ENCODE measurements at places on chromosomes 12 and 14.
A peak's percentile ranks its signal among the peaks of the same experiment; 100 is the strongest.

DNA sequence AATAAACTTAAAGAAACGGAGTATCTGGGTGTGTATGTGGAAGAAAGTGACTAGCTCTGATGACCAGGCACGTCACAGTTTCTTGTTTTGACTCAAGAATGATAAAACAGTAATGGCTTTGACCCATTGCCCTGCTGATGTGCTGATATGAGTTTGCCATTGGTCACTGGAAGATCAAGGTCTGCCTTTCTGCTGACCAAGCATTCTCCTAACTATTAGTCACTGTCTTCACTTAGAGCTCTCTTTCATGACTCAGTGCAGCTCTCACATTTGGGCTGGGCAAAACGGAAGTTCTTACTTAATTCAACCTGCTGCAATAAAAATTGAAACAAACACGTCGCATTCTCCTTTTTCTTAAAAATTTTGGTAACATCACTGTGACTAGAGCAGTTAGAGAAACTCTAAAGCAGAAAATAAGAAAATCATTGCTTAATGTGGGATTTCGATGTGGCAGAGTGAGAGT is 366.7 kb downstream of the BTG1 start:
- peak; percentile 30 for DNase-seq

GRCh38 chr12:101491329-101491728 is 16.2 kb downstream of the SPIC start:
- no peak for DNase-seq

DNA sequence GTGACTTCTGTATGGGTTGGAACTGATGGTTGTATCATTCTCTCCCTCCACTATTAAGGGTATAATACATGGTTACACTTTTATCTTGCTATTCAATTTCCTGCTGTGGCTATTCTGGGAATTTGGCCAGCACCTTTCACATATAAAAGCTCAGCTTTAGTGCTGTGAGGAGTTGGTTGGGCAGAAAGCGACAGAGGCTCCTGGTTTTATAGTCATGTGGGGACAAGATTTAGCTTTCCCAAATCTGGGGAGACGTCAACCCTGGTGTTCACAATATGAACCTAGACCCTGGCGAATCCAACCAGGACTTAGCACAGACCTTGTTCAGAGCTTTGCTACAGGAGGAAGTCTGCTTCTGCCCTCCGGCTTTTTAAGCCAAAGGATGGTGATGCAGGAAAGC is 36.5 kb downstream of the FOS start:
- no peak for DNase-seq

GRCh38 chr14:25908277-25909044 is 689.4 kb downstream of the NOVA1 start:
- DNase-seq = no peak

DNA sequence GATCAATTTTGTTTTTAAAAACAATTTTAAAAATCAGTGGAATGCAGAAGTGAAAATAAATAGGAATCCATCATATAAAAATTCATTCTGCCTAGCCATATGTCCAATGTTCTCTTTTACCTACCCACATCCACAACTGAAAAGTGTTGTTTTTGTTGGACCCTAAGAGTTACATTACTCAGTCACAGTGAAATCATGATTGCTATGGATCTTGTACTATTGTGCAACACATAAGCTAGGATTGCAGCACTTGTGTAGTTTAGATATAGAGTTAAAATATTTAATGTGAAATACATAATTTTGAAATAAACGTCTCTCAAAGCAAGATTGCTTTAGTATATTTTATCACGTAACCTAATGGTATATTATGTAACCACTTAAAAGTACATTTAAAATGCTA is 213.3 kb upstream of the CLEC14A start:
- no peak for DNase-seq

- no peak for DNase-seq
Measured at GRCh38 chr14:47012533-47013280, 361.1 kb upstream of the RPL10L start.

DNA sequence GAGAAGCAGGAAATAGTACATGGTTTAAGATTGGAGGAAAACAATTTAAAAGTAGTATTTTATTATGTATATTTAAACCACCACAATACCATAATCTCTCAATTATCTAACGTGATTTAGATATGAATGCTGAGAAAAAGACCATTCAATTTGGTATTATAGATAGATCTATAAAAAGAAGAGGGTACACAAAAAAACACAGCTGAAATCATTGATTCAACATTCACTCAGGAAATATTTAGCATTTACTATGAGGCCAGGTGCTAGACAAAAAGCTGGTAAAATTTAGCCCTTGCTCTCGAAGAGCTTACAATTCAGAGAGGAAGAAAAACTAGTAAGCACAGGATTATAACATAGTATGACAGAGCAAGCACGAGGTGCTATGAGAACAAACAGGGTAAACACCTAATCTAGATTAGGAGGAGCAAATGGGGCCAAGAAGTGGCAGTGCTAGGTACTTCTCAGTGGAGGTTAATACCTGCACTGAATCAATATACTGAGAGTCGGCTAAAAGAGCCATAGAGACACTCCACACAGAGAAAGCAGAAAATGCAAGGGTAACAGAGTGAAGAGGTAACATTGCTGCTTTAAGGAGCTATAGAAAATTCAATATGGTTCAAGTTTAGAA is 27.6 kb downstream of the TRIP11 start:
- no peak for DNase-seq

GRCh38 chr14:27739657-27740156 is 1026.9 kb upstream of the FOXG1 start:
- no peak for DNase-seq

- DNase-seq = no peak
Measured at GRCh38 chr12:46386877-46387629, 14.5 kb upstream of the SLC38A2 start.

Data from CD4-positive, CD25-positive, alpha-beta regulatory T cell (primary cell).